ENCODE measurements at places on chromosomes 2 and 18. TPM values are rescaled to one million over a fixed set of nuclear protein-coding genes. Genes with fewer than 3 reads are reported as not detected.

DLGAP1 gene
- total RNA-seq: not detected

DNA sequence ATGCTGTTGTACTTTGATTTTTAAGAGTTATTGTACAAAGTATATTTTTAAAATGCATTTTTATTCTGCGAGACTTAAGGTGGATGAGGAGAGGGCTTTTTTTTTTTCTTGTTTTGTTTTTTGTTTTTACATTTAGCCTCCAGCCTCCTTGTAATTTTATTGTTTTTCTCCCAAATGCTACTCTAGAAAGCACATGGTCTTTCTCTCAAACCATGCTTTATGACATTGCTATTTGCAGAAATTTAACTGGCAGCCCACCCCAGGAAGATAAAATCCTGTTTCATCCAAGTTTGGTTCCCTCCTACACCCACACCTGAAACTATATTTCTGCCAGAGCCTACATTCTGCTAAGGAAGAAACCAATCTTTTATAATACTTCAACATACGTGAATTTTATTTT lies 184.6 kb downstream of the ARHGAP15 start:
- no peak for DNase-seq

GRB14 gene
- not detected for total RNA-seq

IL1B gene
- not detected for total RNA-seq

- no peak for DNase-seq
Observed at GRCh38 chr2:133341575-133341974, 226.7 kb downstream of the NCKAP5 start.

DNA sequence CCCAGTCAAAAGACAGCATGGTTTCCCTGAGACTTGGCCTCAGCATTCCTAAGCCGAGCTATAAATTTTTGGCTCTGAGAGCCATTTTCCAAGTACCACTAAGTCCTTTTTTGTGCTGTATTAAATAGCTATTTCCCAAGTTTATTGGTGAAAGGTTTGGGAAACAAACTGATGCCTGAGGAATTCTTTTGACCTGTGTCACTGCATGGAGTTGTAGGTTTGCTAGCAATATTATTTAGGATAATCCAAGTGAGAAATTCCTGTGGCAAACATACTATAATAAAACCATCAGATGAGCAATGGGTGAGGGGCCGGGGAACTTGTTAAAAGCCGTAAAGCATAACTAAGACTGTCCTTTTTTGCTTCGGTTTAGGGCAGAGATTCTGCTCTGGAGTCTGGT lies 28.4 kb downstream of the ARHGAP28 start:
- DNase-seq: no peak

DNA sequence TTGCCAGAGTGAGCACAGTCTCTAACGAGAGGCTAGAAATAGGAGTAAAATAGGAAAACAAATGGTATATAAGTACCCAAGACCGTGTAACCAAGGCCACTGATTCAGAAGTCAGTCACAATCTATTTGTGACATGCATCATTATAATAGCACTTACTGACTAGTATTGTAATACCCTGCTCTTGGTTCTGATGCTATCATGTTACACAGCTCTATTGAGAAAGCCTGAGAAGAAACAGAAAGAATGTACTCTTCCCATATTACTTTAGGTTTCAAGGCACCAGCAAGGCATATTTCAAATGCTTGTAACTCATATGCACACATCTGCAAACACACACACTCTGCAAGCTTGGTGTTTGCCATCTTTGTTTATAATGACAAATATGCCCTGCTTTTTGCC lies 746.4 kb downstream of the SLC4A3 start:
- DNase-seq: no peak

DNA sequence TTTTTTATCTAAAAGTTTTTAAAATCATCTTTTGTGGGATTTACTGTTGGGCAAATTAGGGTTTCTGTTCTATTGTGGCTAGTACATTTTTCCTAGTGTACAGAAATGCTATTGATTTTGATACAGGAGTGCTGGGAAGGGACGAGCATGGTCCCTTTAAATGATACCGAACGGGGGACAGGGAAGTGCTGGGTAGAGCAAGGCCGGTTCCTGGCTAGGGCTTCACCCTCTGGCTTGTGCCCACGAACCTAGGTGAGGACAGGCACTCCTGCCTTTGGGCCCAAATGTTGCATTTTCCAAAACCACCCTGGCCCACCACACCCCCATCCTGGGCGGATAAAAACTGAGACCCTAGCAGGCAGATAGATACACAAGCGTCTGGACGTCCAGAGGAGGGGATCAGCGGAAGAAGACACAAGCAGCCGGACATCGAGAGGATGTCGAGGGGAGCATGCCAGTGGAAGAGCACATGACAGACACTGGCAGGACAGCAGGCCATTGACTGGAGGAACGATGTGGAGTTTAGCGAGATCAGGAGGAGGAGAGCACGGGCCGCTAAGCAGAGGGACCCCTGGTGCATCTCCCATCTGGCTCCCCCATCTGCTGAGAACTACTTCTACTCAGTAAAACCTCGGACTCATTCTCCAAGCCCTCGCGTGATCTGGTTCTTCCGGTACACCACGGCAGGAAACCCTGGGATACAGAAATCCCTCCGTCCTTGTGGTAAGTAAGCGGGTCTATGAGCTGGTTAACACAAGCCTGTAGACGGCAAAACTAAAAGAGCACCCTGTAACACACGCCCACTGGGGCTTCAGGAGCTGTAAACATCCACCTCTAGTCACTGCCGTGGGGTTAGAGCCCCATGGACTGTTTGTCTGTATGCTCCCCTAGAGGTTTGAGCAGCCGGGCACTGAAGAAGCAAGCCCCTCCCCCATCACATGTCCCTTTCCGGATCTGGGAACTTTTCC lies 13.5 kb upstream of the CALCRL start:
- no peak for DNase-seq

- no peak for DNase-seq
Observed at GRCh38 chr2:125721072-125721721, 934.8 kb upstream of the GYPC start.

M1AP gene
- total RNA-seq: 0.10 TPM

ATP8B1 gene
- not detected for total RNA-seq

DNA sequence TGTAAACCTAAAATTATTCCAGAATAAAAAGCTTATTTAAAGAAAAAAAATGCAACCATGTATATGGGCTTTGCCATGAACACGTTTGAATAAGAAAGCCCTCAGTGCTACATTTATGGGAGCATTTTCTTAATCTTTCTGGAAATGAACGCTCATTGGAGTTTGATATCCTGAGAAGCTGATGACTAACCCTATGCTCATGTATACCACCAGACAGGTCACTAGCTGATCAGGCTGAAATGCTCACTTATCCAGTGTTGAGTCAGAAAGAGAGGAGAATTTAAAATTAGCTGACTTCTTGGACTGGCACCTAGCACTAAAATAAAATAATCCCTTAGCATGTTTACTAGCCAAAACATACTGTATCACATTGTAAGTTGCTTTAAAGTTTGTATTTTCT lies 254.9 kb upstream of the SIX3 start:
- DNase-seq: no peak

GRCh38 chr2:187497858-187498463 lies 49.9 kb upstream of the CALCRL start:
- no peak for DNase-seq

DNA sequence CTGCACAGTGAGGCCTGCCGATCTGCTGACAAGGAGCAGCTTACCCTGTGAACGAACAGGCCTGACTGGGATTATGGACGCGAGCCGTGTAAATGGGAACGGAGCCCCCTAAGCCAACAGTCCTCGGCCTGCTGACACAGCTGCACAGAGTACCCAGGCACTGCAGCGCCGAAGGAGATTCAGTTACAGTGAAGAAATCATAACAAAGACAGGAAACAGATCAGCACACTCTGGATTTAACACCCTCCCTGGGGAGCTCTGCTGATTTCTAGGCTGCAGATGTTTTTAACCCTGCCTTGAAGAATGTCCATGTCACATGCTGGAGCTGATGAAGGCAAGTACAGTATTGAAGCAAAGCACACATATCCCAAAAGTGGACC lies 43.4 kb downstream of the COLEC12 start:
- DNase-seq: no peak

- DNase-seq: no peak
Observed at GRCh38 chr2:216787851-216788540, 71.9 kb downstream of the TNP1 start.

DNA sequence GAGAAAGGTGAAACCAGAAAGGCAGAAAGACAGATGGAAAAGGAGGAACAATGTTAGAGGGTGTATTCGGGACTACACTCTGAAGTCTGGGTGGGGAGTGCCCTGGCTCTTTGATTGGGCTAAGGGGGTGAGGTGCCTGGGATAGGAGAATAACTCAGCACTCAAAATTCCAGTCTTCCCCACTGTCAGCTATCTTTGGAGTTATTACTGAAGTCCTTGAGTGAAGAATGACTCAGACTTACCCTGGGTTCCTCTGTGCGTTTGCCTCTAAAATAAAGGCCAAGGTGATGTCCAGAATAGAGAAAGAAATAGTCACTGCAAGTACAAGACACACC lies 151.8 kb upstream of the SERPINE2 start:
- DNase-seq: no peak

- DNase-seq: no peak
Observed at GRCh38 chr2:198339116-198339515, 534.7 kb downstream of the PLCL1 start.

DNA sequence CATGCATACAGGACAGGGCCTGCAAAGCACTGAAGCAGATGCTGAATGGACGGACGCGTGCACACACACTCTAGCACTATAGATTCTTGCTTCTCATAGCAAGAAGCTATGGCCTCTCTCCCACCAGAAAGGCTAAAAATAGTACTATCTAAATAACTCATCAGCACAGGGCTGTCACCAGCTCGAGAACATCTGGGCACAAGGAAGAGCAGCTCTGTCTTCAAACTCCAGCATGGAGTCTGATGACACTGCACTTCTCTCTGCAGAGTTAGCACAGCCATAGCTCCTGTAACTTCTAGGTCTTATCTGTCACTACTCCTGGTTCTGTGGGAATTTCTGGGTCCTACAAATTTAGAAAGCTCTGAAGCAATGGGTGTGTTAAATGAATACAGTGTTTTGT lies 123.5 kb downstream of the MYO5B start:
- no peak for DNase-seq

- DNase-seq: no peak
Observed at GRCh38 chr2:233690444-233690843, 2.2 kb upstream of the UGT1A6 start.

Measured in activated naive CD4-positive, alpha-beta T cell treated with anti-CD3 and anti-CD28 coated beads for 36 hours (primary cell).